ENCODE measurements at places on chromosomes 7 and 10.

DNA sequence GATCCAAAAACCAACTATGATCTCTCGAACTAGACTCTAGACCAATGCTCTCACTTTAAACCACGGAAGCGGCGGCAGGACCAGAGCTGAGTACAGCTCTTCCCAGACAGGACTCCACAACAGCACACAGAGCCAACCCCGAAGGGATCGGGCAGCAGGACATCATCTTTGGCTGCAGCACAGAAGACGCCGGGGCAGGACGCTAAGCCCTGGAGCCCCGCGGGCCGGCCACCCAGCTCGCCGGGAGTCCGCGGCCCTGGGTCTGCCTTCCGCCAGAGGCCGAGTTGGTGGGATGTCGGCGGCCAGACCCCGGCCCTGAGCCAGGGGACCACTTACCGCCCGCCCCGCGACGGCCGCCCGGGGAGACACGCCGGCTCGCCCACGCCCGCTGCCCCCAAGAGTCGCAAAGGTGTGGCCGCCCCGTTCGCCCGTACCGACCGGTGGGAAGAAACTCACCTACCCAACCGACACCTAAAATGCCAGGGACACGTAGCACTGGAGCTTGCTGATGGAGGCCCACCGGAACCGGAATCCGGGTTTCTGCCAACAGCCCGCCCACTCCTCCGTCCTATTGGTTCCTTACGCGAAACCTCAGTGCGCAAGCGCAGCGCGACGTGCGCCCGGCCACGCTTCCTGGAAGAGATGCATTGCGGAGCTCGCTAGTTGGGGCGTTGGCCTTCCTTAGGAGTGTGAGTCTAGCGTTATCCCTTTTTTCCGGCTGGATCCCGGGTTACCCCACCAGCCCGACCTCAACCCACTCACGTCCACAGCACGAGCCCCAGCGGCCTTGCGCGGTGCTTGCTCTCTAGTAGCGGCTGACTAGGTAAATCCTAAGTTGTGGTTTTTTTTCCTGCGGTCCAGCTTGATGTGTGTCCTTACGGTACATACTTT, at the start of gene SEC61G:
SEC61G (minus strand) TSS at position 510 of the 891 bp plus-strand sequence. CDS start 1,623 bp downstream, outside the sequence.
- DNase-seq = peak; percentile 75

DNA sequence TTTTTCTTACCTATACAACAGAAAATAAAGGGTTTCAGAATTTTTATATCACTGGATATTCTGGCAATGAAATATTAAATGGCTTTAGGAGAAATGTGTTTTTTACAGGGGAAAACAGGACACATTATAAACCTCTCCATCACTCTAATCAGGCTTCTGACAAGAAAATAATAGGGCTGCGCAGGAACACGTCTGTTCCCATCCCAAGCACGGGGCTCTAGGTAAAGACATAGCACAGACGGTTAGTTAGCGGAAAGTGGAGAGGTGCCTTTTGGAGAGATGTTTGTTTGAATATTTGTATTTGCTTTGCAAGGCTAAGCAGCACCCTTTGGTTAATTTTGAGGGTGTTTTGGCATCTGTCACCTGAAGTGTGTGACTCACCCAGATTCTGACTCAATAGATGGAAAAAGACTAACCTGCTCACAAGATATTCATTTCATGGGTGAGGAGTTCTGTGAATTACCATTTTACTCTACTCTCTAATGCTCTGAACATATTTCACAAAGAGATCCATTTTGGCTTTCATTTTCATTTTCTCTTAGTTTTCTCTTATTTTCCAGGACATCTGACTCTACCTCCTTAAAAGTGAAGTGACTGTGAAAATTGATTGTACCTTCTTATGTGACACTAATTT, 174.5 kb upstream of the AKR1E2 start:
- DNase-seq = no peak

GRCh38 chr7:93238748-93239147, 6.6 kb downstream of the VPS50 start:
- DNase-seq = no peak

- DNase-seq = no peak
Measured at GRCh38 chr10:22473044-22473443, 127.7 kb downstream of the SPAG6 start.

DNA sequence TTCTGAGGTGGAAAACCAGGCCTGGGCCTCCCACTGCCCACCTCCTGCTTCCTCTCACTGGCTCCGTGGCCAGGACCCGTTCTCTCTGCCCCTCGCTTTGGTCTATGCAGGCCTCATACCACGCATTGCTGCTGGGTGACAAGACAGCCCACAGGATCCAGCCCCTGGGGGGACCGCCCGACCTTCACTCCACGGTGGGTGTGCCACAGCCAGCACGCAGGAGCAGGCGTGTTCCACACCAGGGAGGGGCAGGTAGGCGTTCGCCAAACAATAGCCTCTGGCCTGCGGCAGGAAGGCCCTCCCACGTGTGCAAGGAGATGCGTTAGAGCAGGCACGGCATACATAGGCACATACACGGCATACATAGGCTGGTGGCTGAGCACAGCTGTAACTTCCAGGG, 233.4 kb downstream of the WDR37 start:
- DNase-seq = no peak

DNA sequence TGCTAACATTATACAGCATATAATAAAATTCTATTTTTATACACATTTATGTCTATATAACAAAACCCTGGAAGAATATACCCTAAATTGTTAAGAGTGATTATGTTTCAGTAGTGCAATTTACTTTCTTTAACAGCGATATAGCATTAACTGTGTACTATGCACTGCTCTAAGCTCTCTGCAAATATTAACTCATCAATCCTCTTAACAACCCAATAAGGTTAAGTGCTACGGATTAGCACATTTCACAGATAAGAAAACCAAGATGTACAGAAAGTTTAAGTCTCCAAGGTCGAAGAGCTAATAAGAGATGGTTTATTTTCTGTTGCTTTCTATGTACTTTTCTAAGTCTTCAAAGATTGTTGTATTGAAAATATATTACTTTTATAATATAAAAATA, 95.8 kb downstream of the SEMA3C start:
- no peak for DNase-seq

GRCh38 chr7:85711894-85712293, 525.0 kb upstream of the SEMA3D start:
- no peak for DNase-seq

DNA sequence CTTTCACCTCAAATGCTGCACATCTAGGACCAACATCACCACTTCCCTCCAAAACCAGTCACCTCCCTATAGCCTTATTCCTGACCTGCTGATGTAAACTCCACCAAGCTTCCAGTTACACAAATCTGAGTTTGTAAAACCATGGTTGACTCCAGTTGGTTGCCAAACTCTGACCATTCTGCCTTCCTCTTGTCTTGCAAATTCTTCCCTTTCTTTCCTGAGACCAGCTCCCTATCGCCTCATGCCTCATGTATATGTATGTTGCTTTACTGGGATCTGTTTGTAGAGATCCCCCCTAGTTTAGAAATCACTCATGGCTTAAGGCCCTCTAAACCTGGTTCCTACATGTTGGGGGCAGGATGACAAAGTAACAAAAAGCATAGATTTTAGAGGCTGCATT, 31.3 kb downstream of the PAX2 start:
- DNase-seq = no peak

- DNase-seq = peak; percentile 53
Measured at GRCh38 chr7:150945853-150946420, 32.2 kb downstream of the KCNH2 start.

- no peak for DNase-seq
Measured at GRCh38 chr10:132361581-132362101, 29.6 kb downstream of the LRRC27 start.
